ENCODE measurements at places on chromosomes 6 and 20. TPM values are rescaled to one million over a fixed set of nuclear protein-coding genes. Genes with fewer than 3 reads are reported as not detected.

CD24 gene
- polyA plus RNA-seq = 453 TPM

NFATC2 gene
- polyA plus RNA-seq = 6.3 TPM

PTCHD4 gene
- 0.12 TPM for polyA plus RNA-seq

DNA sequence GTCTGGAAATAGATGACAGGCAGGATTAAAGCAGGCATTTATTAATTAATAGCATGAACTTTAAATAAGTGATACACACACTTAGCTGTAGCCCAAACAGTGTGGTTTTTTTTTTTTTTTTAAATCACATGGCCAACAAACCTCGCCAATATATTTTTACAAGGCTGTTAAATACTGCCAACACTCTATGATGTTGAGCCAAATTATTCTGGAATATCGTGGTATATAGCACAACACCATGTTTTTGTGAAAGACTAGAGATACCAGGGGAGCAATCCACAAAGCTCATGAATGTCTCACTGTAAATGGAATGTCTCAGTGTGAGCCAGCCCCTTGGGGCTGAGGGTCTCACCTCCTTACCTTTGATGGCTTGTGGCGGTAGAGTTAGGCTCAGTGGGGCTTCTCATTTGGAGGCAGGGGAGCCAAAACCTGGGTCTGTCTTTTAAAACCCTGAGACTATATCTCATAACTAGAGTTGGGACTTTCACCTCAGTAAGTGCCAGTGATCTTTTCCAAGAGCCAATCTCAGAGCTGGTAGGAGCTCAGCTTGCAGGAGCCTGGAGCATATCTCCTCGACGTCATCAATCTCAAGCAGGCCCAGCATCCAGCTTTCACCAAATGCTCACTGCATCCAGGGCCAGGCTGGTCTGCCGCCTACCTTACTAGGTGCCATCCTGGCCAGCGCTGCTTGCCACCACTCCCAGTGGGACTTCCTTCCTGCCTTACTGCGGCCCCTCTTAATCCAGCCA lies 78.5 kb upstream of the FAM184A start:
- no peaks in the 10 kb centered on the region for H3K27me3 ChIP-seq
- peak overlapping the region; percentile 1 for H3K27ac ChIP-seq
- no peak for DNase-seq
- no peaks in the 10 kb centered on the region for H3K36me3 ChIP-seq

GRCh38 chr20:51360451-51361201 lies 181.9 kb downstream of the NFATC2 start:
- no peak overlapping the region for H3K4me3 ChIP-seq
- no peak overlapping the region for H3K27ac ChIP-seq

DNA sequence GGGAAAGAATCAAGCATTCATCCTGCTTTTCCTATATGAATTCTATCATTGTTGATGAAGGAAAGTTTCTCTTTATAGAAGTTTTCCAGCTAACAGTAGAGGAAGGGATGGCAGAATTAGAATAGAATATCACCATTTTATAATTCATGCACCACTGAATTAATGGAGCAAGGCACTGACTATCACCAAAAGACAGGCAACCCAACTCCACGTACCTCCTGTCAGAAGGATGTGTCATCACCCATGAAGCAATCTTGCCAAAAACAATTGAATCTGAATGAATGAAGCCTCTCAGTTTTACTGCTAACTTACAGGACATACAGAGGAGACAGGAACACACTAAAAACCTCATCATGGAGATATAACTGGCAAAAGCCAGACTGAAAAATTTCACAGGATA lies 122.4 kb downstream of the NFATC2 start:
- no peak overlapping the region for H3K4me3 ChIP-seq
- H3K4me1 ChIP-seq = peaks cover 3% of the 10 kb centered on the region
- no peak for DNase-seq
- H3K27me3 ChIP-seq = no peaks in the 10 kb centered on the region

- no peak for DNase-seq
- H3K4me1 ChIP-seq = no peaks in the 10 kb centered on the region
- H3K36me3 ChIP-seq = peaks cover 10% of the 10 kb centered on the region
- no peak overlapping the region for H3K4me3 ChIP-seq
- H3K27ac ChIP-seq = no peak overlapping the region
Measured at GRCh38 chr6:148392671-148393070, 50.0 kb downstream of the SASH1 start.

All from stomach (tissue), 19 donors.